ENCODE measurements at places on chromosomes 4 and X.

DNA sequence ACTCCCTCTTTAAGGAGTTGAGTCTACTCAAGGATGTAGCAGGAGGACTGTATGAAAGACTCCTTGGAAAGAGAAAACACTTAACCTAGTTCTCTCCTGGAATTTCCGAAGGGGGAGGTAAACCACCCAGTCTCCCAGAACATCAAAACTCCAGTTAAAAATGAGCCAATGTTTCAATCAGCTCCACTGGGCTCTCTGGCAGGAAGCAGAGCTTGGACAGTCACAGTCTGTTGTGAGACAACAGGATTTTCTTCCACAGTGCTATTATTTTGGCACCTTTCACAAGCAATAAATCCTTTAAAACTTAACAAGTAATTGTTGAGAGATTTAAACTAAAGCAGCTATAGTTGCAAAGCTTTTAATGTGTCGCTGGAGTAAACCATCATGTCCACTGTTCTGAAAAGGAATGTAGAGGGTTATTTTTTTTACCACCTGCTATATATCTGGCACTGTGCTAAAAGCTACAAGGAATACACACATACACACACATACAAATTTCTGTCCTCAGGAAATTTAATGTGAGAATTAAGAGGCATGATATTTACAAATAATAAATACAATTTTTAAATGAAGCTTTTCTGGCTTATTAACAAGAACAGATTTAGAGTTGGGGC is 229.2 kb upstream of the INTU start:
- DNase-seq, result no peak

GRCh38 chrX:112120721-112121120 is 38.1 kb upstream of the TRPC5 start:
- no peak for DNase-seq

DNA sequence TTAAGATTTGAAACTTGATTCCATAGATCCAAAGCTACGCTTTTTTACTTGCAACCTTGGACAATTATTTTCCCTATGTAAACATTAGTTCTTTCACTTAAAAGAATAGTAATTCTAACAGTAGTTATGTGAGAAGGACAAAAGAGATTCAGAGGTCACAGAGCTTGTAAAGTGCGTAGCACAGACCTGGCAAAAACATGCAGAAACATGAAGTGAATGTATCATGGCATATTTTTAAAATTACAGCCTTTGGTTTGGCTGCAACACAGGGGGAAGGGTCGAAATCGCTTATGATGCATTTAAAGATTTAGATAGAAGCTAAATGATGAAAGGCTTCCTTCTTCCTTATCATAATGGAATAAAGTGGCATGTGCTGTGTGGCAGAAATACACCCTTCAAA is 1068.8 kb downstream of the ARAP2 start:
- DNase-seq, result no peak

GRCh38 chr4:116066711-116067245 is 953.4 kb upstream of the NDST4 start:
- no peak for DNase-seq

GRCh38 chr4:158741326-158742021 is 18.3 kb upstream of the PPID start:
- no peak for DNase-seq

DNA sequence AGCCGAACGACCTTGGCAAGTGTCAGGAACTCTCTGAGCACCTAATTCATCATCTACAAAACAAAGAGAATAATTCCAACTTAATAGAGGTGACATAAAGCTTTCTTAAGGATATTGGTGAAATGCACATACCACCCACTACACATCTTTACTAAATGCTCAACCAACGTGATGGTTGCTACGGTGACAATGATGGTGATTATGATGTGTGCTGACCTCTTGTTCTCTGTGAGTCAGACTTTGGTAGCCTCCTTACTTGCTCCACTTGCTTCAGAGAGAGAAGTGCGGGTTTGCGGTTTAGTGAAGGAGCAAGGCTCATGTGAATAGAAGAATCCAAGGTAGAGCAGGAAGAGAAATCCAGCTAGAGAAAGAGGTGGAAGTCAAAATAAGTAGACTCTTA is 52.8 kb upstream of the CLNK start:
- DNase-seq, result no peak

GRCh38 chr4:72546456-72546855 is 22.6 kb downstream of the ADAMTS3 start:
- DNase-seq, result no peak

GRCh38 chr4:122542411-122543236 is 78.2 kb downstream of the IL21 start:
- DNase-seq, result no peak

DNA sequence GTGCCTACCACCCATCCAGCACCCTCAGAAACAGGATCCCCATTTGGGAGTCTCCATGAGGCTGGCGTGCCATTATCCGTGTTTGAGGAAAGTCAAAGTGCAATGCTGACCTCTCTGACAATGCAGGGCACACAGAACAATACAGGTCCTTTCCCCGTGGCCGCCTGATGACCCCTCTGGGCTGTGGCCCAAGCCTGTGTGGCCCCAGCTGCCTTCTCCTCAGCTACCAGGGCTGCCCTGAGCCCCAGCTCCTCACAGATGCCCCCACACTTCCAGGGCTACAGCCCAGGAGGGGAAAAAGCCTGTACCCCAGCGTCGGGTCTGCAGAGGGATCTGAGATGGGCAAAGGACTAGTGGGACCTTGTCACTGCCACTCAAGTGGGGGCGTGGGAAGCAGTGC is 15.5 kb downstream of the ZFYVE28 start:
- no peak for DNase-seq

GRCh38 chrX:13899607-13900006 is 82.7 kb upstream of the GPM6B start:
- DNase-seq, result no peak

- no peak for DNase-seq
Observed at GRCh38 chrX:49226946-49227345, 6.2 kb downstream of the CACNA1F start.

DNA sequence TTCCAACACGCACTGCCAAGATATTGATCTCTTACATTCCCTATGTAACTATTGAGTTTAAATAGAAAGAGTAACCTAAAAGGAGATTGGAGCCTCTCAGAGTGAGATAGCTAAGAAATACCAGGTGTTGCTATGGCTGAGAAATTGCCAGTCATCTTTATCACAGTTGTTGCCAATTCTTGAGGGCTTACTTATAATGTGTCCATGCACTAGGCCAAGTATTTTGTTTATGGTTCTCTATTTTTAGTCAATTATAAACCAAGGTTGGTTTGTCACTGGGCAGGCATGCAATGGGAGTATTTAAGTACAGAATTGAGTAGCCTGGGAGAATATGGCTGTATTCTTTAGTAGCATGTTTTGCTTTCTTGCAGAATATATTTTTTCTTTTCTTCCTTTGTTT is 201.6 kb downstream of the TEX13A start:
- DNase-seq, result no peak

GRCh38 chr4:103757631-103758030 is 37.8 kb upstream of the TACR3 start:
- DNase-seq, result no peak

- DNase-seq, result no peak
Observed at GRCh38 chr4:163161536-163162205, 5.0 kb downstream of the NAF1 start.

DNA sequence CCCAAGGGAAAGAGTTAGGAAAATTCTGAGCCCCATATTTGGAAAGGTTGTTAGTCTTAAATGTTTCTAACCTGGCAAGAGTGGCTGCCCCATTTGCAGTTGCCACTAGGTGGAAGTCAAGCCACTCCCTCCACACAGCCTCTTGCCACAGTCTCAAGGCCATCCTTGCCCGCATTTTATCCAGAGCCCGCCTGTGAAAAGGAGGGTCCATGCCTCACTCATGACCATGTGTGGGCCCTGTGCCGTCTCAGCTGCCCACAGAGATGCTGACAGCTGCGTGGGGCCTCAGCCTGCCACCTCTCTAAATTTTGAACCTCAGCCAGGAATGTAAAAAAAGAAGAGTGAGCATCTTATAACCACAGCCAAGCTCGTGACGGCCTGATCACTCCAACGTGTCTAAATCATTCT is 201.5 kb upstream of the FAM241A start:
- no peak for DNase-seq

- no peak for DNase-seq
Observed at GRCh38 chrX:104113222-104113965, 1.1 kb downstream of the ZCCHC18 start.

GRCh38 chr4:139469216-139469615 is 15.3 kb downstream of the RAB33B start:
- no peak for DNase-seq

DNA sequence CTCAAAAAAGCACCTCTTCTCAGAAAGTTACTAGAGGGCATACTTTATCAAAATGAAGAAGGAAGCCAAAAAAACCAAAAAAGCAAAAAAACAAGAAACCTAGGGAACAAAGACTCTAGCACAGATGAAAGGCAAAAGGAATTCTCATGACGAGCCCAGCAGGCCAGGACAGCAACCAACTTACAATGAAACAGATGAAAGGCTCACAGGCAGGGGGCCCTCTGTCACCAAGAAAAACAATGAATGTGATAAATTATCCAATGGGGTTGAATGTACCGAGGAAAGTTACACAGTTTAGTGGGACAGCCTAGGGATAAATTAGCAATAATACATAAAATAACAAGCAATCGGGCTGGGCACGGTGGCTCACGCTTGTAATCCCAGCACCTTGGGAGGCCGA is 79.0 kb downstream of the GPR82 start:
- DNase-seq, result no peak

DNA sequence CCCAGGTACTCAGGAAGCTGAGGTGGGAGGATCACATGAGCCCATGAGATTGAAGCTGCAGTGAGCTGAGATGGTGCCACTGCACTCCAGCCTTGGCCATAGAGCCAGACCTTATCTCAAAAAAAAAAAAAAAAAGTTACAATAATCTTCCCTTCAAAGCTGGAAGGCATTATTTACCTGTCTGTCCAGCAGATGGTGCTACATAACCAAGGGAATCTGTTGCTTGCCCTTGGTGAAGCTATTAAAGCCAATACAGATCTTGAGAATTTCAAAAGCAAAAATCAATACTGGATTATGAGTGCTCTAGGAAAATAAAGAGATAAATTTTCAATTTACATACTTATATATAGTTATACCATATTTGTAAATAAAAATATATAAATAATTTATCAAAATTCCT is 25.9 kb downstream of the PKD2 start:
- DNase-seq, result no peak

DNA sequence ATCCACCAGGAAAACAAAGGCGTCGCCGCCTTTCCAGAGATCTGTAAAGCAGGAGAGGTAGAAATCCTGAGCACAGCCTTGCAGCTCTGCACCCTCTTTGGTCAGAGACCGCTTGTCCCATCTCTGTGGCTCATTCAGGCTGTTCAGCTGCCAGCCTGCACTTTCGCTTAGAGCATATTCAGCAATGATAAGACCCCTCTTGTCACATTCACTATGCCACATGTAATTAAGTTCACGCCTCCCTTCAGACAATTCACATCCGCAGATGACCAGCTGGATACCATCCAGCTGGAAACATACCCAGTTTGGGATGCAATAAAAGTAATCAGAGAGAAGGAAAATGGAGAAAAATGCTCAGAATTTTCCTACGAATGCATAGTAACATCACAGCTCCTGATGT is 335.4 kb downstream of the UNC5C start:
- DNase-seq, result no peak

DNA sequence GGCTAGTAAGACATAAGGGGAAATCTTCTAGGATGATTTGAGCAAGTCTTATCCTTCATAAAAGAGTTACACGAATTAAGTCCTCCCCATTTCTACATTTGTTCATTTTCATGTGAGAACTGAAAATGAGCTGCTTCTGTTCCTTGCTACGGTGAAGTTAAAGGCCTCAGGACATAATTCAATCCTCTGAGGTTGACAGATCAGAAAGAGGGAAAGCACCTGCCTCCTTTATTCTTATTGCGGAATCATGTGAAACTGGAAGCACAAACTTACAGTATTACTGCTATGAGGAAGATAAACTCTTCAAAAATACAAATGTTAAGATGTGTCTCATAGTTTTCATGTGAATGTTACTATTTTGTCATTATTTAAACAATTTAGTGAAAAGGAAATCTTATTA is 395.3 kb downstream of the STPG2 start:
- DNase-seq, result no peak

All from activated CD8-positive, alpha-beta memory T cell treated with anti-CD3 and anti-CD28 coated beads for 48 hours (primary cell).